ENCODE measurements at places on chromosomes 4 and X. TPM values are rescaled to one million over a fixed set of nuclear protein-coding genes. Genes with fewer than 3 reads are reported as not detected.

Gene ARMCX1
- total RNA-seq, result 0.30 TPM

Gene RENBP
- total RNA-seq, result 28.6 TPM

Gene PRR32
- total RNA-seq, result not detected

Gene CT45A10
- total RNA-seq, result not detected

Gene NCAPG
- total RNA-seq, result 56.5 TPM

Gene RAB39B
- 7.6 TPM for total RNA-seq

Gene ZNF185
- 0.50 TPM for total RNA-seq

Gene DCAF8L2
- total RNA-seq, result not detected

Gene ADH7
- total RNA-seq, result not detected

Gene ADGRG4
- not detected for total RNA-seq

Gene SMARCAD1
- total RNA-seq, result 31.6 TPM

Gene PAGE1
- total RNA-seq, result not detected

Gene TCEAL7
- not detected for total RNA-seq

Measured in activated naive CD4-positive, alpha-beta T cell treated with anti-CD3 and anti-CD28 coated beads, Interleukin-2, amount 10 ng/mL, durations not matched to agents 5 hours and 36 hours (primary cell).